ENCODE measurements at places on chromosomes 4 and X. TPM values are rescaled to one million over a fixed set of nuclear protein-coding genes. Genes with fewer than 3 reads are reported as not detected.

DNA sequence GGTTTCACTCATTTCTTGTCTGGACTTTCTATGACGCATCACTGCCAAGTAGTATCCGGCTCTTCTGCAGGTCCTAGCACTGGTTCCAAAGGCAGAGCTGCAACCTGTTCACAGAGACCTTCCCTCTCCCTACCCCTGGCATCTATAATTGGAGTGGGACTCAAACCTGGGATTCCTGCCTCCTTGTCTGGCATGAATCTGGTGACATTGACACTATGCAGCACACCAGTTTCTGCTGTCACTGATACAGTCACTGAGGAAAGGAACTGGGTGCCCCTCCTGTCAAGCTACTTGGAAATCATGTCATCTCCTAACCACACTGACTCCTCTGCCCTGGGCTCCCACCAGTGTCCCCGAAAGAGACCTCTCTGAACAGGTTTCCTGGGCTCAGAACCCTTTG, 33.1 kb upstream of the EFNB1 start:
- no peak for DNase-seq

GRCh38 chrX:40582811-40583210, 2.0 kb downstream of the ATP6AP2 start:
- H3K27ac ChIP-seq = no peak overlapping the region
- H3K4me1 ChIP-seq = peaks cover 30% of the 10 kb centered on the region
- H3K27me3 ChIP-seq = peaks cover 42% of the 10 kb centered on the region
- H3K4me3 ChIP-seq = peak overlapping the region; percentile 65
- no peaks in the 10 kb centered on the region for H3K36me3 ChIP-seq
- DNase-seq = no peak

- no peak for DNase-seq
- no peak overlapping the region for H3K4me3 ChIP-seq
- H3K36me3 ChIP-seq = no peaks in the 10 kb centered on the region
Measured at GRCh38 chr4:3756343-3757059, 9.7 kb upstream of the ADRA2C start.

- no peak overlapping the region for H3K27ac ChIP-seq
- H3K36me3 ChIP-seq = no peaks in the 10 kb centered on the region
- no peaks in the 10 kb centered on the region for H3K4me1 ChIP-seq
- no peaks in the 10 kb centered on the region for H3K27me3 ChIP-seq
- H3K4me3 ChIP-seq = no peak overlapping the region
Measured at GRCh38 chr4:5383191-5383980, 325.0 kb downstream of the EVC2 start.

DNA sequence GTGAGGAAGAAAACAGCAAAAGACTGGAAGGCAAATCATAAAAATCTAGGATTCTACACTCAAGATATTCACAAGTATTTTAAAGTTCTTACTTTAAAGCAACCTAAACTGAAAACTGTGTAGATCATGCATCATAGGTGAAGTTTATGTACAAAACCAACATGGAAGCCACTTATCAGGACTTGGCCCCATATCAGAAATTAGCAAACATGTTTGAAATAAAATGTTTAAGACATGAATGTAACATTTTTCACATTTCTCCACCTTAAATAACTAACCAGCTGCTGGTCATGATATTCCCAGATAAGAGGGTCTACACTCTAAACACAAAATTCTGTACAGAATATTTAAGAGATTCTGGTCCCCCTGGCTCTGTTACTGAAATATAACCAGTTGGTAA, 38.5 kb downstream of the APBB2 start:
- H3K36me3 ChIP-seq = no peaks in the 10 kb centered on the region
- no peak overlapping the region for H3K27ac ChIP-seq
- DNase-seq = no peak

DNA sequence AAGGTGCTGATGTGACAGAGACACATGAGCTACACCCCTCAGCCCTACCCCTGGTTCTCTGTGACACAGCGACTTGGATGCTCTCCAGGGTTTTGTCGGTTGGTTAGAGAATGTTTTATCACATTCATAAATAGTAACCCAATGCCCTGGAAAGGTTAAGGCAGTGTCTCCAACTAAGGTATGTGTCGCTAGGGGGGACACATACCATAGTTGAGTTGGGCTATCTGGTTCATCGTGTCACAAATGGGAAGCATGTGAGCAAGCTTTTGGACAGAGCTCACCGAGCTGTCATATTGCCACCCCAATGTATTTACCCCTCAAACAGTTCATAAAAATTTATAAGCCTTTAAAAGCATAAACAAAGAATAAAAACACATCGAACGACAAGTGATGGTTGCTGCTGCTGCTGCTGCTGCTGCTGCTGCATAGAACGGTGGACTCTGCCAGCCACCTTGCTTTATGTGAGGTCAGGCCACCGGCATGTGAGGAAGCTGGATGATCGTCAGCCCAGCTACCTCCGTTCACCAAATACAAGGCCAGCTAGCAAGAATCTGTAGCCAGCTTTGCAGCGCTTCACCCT, 55.9 kb downstream of the STOX2 start:
- H3K27me3 ChIP-seq = peaks cover 10% of the 10 kb centered on the region
- no peaks in the 10 kb centered on the region for H3K36me3 ChIP-seq

DNA sequence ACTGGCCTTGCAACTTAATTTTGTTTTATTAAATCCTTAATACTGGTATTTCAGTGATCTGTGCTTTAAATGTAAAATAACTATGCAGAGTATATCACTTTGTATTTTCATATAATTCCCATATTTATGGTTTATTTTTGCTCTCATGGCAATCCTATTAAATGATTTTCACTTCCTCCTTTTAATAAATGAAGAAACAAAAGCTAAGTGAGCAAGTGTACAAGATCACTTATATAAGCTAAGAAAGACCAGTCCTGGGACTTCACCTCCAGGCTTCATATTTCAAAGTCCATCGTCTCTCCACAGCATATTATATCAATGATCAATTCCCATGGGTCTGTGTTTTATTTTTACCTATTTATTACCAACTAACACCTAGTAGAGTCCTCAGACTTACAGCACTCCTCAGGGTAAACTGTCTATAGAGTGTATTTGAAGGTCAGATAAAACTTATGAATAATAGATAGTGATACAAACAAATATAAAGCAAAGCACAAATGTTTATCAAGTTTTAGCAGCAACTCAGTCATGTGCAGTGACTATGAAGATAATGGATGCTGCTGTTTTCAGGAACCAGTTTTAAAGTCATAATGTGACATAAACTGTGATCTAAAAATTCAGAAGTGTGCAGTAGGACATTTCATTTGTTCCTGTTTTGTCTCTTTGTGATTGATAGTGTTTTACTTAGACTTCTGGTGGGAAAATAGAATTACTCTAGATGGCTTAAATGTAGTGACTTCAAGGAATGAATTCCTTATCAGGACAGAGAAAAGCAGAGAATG, 56.8 kb downstream of the ARHGAP24 start:
- no peak overlapping the region for H3K27ac ChIP-seq
- no peaks in the 10 kb centered on the region for H3K36me3 ChIP-seq
- no peak for DNase-seq
- H3K4me1 ChIP-seq = no peaks in the 10 kb centered on the region
- H3K4me3 ChIP-seq = no peak overlapping the region

GRCh38 chr4:39030725-39031124, 1.5 kb downstream of the TMEM156 start:
- peaks cover 51% of the 10 kb centered on the region for H3K4me1 ChIP-seq
- no peak for DNase-seq
- H3K4me3 ChIP-seq = peak overlapping the region; percentile 88
- peaks cover 3% of the 10 kb centered on the region for H3K36me3 ChIP-seq

DNA sequence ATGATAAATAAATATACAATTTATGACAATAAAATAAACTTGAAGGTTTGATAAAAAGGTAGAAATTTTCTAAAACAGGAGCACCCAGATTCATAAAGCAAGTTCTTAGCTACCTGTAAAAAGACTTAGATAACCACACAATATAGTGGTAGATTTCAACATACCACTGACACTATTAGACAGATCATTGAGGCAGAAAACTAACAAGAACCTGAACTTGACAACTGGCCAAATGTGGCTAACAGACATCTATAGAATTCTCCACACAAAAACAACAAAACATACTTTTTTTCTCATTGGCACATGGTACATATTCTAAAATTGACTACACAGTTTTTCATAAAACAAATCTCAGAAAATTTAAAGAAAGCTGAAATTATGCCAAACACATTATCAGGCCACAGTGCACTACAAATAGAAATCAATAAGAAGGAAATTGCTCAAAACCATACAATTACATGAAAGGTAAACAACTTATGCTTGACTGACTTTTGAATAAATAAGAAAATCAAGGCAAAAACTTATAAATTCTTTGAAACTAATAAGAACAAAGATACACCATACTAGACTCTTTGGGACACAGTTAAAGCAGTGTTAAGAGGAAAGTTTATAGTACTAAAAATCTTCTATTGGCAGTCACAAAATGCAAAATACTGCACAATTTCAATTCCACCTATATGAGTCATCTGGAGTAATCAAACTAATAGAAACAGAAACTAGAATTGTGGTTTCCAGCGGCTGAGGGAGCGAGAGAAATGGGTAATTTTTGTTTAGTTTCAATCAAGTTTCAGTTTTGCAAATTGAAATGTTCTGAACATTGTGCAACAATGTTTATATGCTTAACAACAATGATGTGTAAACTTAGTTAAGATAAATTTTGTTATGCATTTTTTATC, 925.6 kb downstream of the SH3BGRL start:
- peaks cover 1% of the 10 kb centered on the region for H3K36me3 ChIP-seq
- peaks cover 16% of the 10 kb centered on the region for H3K27me3 ChIP-seq
- no peak for DNase-seq

- peaks cover 27% of the 10 kb centered on the region for H3K27me3 ChIP-seq
- H3K4me3 ChIP-seq = no peak overlapping the region
- DNase-seq = no peak
- no peaks in the 10 kb centered on the region for H3K36me3 ChIP-seq
Measured at GRCh38 chrX:150005027-150005426, 66.7 kb upstream of the EOLA2 start.

GRCh38 chr4:29541757-29542156, 1178.4 kb upstream of the PCDH7 start:
- no peaks in the 10 kb centered on the region for H3K36me3 ChIP-seq
- DNase-seq = no peak
- H3K4me1 ChIP-seq = no peaks in the 10 kb centered on the region
- H3K27ac ChIP-seq = no peak overlapping the region

- H3K27ac ChIP-seq = no peak overlapping the region
- no peak for DNase-seq
- no peaks in the 10 kb centered on the region for H3K36me3 ChIP-seq
- peaks cover 20% of the 10 kb centered on the region for H3K4me1 ChIP-seq
- peaks cover 16% of the 10 kb centered on the region for H3K27me3 ChIP-seq
Measured at GRCh38 chrX:40100537-40101429, 3.0 kb upstream of the BCOR start.

DNA sequence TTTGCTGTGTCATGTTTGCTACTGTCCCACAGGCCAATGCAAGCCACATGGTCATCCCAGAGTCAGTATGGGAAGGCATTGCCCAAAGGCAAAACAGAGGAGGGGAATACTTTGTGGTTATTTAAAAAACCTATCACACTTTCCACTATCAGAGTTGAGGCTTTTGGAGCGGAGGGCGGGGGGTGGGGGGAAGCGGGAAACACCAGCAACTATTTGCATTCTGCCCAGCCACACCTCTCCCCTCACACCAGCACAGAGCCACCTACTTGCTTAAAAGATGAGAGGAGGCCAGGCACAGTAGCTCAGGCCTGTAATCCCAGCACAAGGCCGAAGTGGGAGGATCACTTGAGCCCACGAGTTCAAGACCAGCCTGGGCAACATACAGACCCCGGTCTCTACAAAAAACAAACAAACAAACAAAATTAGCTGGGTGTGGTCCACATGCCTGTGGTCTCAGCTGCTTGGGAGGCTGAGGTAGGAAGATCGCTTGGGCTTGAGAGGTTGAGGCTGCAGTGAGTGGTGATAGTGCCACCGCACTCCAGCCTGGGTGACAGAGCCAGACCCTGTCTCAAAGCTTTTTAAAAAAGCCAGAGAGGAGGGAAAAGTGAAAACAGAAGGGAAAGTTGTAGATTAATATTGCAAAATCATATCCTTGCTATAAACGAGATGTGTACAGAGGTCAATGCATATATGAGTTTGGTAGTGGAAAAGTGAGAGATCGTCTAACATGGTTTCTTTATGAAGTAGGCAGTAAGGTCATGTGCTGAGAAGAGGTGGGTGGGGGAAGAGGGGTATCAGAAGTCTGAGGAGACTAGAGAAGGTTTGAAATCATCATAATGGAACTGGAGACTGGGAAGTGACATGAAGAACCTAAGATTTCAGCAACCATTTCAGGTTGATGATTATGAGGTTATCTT, 1.9 kb upstream of the CHST7 start:
- peak overlapping the region; percentile 95 for H3K27ac ChIP-seq
- no peaks in the 10 kb centered on the region for H3K36me3 ChIP-seq
- DNase-seq = no peak
- peaks cover 12% of the 10 kb centered on the region for H3K27me3 ChIP-seq
- H3K4me3 ChIP-seq = peak overlapping the region; percentile 86
- peaks cover 36% of the 10 kb centered on the region for H3K4me1 ChIP-seq

GRCh38 chrX:9231491-9231890, 197.6 kb upstream of the FAM9B start:
- no peaks in the 10 kb centered on the region for H3K27me3 ChIP-seq
- no peak overlapping the region for H3K4me3 ChIP-seq
- H3K36me3 ChIP-seq = peaks cover 2% of the 10 kb centered on the region
- peaks cover 6% of the 10 kb centered on the region for H3K4me1 ChIP-seq
- peak; percentile 5 for DNase-seq
- H3K27ac ChIP-seq = no peak overlapping the region

SEL1L3 gene
- total RNA-seq = 61.2 TPM

PDGFC gene
- total RNA-seq = not detected

GLOD5 gene
- total RNA-seq = not detected

ACSL4 gene
- 48.1 TPM for total RNA-seq

EDNRA gene
- 0.69 TPM for total RNA-seq

All from activated T-cell treated with anti-CD3 and anti-CD28 coated beads, Interleukin-2, amount 50 U/mL, for 72 hours (primary cell).